ENCODE measurements at places on chromosomes 11 and 22.

GRCh38 chr11:14149683-14150082 lies 187.2 kb downstream of the SPON1 start:
- DNase-seq, result no peak

DNA sequence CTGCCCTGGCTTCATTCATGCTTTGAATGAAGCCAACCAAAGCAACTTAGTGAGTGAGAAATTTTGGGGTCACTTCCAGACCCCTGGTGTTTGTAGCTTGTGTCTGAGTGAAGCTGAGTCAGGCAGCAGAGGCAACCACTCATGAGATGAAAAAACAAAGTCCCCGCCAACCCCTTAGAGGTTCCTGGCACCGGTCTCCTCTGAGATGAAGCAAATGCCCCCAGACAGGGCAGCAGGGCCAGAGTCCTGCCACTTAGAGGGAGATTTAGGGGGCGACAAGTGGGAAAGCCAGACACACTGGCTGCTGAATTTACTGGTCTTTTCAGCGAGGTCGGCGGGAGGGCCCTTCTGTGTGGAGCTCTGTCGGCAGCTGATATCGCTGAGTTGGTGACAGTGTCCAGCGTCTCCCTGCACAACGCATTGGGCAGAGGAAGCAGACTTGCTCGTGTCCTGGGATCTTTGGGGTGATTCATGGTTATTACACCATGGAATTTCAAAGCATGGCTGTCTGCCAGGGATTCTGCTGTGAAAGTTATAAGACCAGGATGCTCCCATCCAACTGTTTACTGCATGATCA lies 482.6 kb downstream of the MIAT start:
- DNase-seq, result no peak

- DNase-seq, result no peak
Measured at GRCh38 chr11:79261684-79262083, 179.1 kb downstream of the TENM4 start.

GRCh38 chr11:134157451-134157850 lies 66.3 kb downstream of the NCAPD3 start:
- no peak for DNase-seq

DNA sequence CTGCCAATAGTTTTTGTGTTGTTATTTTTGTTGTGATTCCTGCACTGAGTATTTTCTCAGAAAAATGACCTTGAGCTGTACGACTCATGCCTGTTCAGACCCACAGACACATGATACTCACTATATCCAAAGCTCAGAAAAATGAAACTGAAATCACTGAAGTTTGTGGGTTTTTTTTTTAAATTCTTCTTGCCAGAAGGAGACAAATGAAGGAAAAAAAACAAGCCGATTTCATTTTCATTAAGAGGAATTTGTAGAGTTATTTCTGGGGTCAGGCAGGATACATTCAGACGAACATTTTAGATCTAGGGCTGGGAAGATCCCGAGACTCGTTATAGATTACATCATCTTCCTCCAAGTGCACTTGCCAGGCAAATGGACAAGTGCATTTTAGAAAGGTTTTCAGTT lies 60.4 kb downstream of the BMAL1 start:
- DNase-seq, result no peak

- DNase-seq, result no peak
Measured at GRCh38 chr11:1073261-1073724, 1.4 kb upstream of the MUC2 start.
